ENCODE measurements at places on chromosomes 16 and 17. TPM values are rescaled to one million over a fixed set of nuclear protein-coding genes. Genes with fewer than 3 reads are reported as not detected.

YWHAE gene
- 609 TPM for total RNA-seq

JMJD8 gene
- 49.3 TPM for total RNA-seq

SDR42E2 gene
- total RNA-seq: not detected

KRT20 gene
- not detected for total RNA-seq

NGFR gene
- total RNA-seq: not detected
